ENCODE measurements at places on chromosomes 6 and 20.

- DNase-seq: no peak
Observed at GRCh38 chr6:136034422-136034821, 182.9 kb downstream of the PDE7B start.

DNA sequence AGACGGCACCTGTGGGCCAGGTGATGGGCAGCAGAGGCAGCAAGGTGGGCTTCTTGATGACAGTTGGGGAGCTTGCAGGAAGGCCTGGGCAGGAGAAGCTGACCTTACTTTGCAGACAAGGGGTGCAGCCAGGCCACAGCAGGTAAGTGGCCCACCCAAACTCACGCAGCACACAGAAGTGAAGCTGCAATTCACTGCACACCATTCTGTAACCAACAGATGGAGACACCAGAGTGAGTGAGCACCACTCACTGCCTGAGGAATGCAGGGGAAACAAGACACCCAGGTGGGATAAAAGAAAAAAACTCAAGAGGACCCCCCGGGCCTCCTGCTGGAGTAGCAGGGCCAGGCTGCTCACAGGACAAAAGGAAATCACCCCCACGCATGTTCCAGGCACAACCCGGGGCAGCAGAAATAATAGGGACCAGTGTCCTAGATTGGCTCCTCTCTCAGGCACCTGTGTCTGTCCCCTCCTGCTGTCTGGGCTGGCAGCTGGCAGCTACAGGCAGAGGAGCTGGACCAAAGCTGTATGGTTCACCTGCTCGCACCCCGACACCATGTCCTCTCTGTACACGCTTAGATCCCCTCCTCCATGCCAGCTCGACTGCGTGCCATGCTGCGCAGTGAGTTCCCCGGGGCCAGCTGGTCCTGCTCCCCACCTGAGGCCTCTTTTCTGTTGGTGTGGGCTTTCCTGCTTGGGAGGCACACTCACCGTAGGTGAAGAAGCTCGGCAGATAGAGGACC lies 4.9 kb downstream of the MTCH1 start:
- DNase-seq: peak; percentile 56

GRCh38 chr6:20354366-20354765 lies 47.3 kb upstream of the E2F3 start:
- DNase-seq: no peak

DNA sequence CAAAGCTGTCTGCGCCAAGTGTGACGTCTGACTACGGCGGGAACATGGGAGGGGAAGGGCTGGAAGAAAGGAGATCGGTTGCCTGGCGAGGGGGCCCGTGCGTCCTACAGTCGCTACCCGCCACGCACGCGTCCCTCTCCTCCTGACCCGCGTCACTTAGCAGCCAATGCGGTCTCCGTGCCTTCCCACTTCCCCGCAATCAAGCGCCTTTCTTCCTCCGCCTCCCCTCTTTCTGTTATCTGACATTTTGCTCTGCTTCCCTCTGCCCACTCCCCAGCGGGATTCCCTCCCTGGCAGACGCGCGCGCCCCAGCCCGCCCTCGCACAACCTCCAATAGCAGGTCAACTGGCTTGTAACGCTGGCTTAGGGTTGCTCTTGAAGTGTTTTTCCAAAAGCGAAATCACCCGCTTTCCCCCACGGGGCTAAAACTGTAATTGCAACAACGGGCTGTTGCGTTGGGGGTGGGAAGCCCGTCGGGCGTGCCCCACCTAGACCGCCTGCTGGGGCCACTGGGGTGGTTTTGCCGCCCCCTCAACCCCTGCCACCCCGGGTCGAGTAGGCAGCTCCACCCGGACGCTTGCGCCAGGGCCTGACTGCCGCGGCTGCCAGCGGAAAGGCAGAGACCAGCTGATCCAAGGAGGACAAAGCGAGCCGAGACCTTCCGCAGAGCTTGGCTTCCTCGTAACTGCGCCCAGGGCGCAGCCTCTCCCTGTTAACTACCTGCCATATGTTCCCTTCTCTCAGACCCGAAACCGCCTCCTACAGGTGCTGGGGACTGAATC lies 6.2 kb upstream of the SOX4 start:
- peak; percentile 84 for DNase-seq

GRCh38 chr20:52279706-52280105 lies 88.1 kb upstream of the ZFP64 start:
- DNase-seq: no peak

All from upper lobe of right lung (tissue), 1 donor.